Heart left ventricle (tissue), 16 donors: ENCODE measurements at places on chromosomes 2 and 18. TPM values are rescaled to one million over a fixed set of nuclear protein-coding genes. Genes with fewer than 3 reads are reported as not detected.

Gene IHH
- not detected for total RNA-seq

GRCh38 chr2:144240656-144241339 is 279.1 kb downstream of the ZEB2 start:
- DNase-seq: no peak

- DNase-seq: no peak
Observed at GRCh38 chr2:207852791-207853190, 83.1 kb upstream of the FZD5 start.

Gene DNER
- 2.5 TPM for total RNA-seq

DNA sequence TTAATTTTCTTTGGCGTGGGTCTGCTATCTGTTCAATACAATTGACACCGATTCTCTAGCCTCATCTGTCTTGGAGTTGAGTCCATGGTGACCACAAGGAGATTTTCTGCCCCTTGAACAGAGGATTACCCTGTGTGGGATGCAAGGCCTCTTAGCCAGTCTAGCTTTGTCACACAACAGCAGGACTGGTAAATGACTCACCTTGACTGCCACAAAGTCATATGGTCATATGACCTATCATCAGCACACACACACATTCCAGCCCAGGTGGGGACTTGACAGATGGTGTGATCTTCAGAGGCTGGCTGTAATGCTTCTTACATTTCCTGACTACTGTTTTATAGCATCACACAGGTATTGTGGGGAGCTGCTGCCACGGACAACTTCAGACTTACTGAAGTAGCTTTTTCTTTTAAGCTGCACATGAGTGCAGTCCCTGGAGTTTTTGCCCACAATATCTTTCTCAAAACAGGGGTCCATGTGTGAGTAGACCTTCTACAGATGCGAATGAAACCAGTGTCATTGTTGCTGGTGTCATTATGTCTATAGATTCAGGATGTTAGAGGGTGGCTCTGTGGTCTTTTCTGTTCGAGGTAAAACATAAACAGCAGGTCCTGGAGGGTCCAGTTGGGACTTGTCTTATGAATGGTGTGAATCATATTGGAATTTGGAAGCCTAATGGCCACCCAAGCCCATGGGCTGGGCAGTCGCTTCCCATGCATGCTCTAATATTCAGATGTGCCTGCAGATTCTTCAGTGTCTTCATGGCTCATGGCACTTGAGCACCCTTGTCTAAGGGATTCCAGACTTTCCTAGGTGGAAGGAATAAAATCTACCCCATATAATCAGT is 18.6 kb upstream of the ACOXL start:
- DNase-seq: no peak

Gene SPP2
- total RNA-seq: not detected

DNA sequence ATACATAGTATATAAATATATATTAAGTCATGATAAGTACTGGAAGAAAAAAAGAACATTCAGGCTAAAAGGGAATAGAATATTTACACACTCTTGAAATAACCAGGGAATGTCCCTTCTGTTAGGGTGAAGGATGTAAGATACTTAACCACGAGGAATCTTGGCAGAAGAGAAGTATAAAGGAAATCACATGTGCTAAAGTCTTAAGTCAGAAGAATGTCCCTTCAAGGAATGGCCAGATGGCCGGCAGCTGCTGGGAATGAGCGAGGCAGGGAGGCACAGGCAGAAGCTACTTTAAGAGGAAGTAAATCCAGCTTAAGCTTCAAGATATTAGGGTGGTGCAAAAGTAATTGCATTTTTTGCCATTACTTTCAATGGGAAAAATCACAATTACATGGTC is 5.5 kb downstream of the CCDC102B start:
- DNase-seq: peak; percentile 80

GRCh38 chr2:193973781-193974180 is 1683.2 kb upstream of the SLC39A10 start:
- DNase-seq: no peak

DNA sequence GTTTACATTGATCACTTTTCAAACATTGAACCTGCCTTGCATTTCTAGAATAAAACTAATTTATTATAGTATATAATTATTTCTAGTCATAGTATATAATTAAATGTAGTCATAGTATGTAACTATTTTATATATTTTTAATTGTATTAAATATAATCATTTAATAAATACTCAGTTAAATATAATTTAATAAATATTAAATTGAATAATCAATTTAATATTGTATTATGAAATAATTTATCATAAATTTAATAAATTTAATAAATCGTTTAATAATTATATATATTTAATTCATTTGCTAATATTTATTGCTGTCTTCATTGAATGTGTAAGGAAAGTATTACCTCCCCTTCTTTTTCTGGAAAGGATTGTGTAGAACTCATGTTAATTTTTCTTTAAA is 225.6 kb upstream of the NRP2 start:
- no peak for DNase-seq

Gene IL18R1
- 1.9 TPM for total RNA-seq

- no peak for DNase-seq
Observed at GRCh38 chr2:102235491-102235890, 48.7 kb downstream of the IL1RL2 start.

- DNase-seq: no peak
Observed at GRCh38 chr2:133331436-133331835, 236.8 kb downstream of the NCKAP5 start.

Gene XDH
- total RNA-seq: not detected

DNA sequence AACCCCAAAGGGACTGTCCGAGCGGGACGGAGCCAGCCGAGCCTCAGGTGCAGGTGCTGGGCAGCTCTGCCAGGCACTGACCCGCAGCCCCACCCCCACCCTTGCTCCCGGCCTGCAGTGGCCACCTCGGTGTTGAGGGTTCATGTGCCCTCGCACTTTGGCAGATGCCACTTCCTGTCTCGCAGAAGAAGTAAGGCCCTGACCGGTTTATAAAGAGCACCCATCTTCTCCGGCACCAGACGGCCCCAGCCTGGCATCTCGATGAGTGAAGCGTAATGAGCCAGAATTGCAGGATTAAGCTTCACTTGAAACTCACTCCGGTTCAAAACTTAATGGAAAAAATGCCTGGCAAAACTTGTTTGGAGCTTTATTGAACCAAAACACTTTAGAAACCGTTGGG is 10.9 kb upstream of the NFATC1 start:
- DNase-seq: no peak

DNA sequence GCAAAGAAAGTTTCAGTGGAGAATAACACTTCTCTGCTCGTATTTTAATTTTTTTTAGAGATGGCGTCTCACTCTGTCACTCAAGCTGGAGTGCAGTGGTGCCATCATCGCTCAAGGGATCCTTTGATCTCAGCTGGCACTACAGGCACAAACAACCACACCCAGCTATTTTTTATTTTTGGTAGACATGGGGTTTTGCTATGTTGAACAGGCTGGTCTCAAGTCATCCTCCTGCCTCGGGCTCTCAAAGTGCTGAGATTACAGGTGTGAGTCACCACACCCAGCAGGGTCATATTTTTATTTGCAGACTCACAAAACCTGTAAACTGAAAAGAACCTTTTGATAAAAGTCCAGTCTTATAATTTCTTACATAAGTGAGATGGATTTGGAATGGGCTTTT is 2.6 kb downstream of the TRAK2 start:
- DNase-seq: no peak
